GM12891 (cell line): ENCODE measurements at places on chromosomes 16 and 17.

DNA sequence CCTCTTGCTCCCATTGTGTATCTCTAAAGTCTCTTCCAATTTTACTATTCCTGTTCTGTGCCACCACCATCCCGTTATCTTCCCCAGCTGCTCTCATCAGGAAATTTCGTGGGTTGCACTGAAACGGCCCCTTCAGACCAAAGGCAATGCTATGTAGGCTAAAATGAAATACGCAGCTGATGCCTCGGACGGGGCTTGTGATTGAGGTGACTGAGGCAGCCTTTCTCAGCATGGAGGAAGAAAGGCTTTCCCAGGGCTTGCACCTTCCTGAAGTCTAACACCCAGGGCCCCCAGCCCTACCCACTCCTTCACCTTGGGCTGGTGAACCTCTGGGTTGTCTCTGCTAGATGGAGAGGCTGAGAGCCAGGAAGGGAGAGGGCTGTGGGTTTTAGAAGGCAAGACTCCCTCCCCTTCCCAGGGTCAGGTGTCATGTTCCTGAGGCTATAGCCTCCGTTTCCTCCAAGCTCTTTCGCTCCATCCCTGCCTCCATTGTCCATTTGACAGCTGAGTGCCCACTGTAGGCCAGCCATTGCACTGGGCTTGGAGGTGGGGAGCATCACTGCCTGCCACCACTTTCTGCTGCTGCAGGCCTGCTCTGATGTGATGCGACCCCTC lies 7.8 kb downstream of the CCDC200 start:
- no peak for DNase-seq

GRCh38 chr17:48052956-48053757 lies 5.0 kb downstream of the NFE2L1 start:
- DNase-seq, result no peak

- no peak for DNase-seq
These were observed 163.8 kb downstream of the NTN1 start for GRCh38 chr17:9185142-9185541.

DNA sequence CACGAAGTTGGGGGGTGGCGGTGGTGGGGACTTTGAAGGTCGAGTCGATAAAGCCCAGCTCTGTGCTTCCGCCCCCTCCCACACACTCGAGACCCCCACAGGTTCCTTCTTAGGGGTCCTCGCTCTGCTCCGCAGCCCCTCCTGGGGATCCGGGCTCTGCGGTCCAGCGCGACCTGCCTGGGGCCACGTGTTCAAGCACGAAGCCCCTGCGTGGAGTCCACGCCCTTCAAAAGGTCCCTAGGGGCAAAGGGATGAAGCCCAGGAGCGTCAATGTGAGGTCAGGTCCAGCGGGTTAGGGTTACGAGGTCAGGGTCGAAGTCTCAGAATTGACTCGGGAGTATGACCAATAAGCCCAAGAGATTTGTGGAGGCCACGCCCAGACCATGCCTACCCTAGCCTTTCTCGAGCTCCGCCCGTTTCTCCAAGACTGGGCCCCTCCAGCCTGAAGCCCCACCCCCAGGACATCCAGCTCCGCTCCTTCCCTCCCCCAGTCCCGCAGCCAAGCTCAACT lies 786 bp upstream of the CACNA1G start:
- DNase-seq, result no peak

- no peak for DNase-seq
These were observed 36.7 kb downstream of the CCDC182 start for GRCh38 chr17:57708410-57708809.

DNA sequence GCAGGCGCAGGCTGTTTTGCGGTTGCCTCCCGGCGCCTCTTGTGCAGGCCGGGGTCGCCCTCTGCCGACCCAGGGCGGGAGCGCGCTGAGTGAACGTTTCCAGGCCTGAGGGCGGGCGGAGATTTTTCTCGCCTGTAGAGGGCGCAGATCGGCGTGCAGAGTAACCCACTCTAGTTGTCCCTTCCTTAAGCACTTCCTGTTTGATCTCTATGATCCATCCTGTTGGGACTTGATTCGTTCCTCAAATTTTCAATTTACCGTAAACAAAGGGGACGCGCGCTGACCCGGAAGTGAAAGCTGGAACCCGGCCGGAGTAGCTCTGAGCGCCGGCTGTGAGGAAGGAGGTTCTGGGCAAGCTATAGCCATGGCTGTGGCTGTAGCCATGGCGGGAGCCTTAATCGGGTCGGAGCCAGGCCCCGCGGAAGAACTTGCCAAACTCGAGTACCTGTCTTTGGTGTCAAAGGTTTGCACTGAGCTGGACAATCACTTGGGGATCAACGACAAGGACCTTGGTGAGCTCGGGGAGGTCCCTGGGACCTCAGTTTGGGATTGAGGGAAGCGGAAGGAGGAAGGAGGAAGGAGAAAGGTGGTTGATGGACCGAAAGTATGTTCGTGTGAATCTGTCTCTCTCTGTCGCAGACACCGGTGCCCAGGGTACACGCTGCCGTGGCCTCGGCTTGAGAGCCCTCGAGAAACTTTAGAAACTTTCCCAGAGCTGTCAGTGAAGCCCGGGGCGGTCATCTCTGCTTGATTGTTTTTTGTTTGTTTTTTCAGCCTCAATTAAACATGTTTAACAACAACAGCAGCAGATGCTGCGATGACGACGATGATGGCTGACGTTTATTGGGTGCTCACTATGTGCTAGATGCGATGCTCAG lies at the start of gene DHX8:
Gene DHX8, plus strand, starts transcription at position 302 of the 878 bp plus-strand sequence. Its CDS starts 63 bp downstream, at position 365.
- DNase-seq, result peak; percentile 71

- DNase-seq, result no peak
These were observed 9.8 kb upstream of the MED11 start for GRCh38 chr17:4721203-4722135.

DNA sequence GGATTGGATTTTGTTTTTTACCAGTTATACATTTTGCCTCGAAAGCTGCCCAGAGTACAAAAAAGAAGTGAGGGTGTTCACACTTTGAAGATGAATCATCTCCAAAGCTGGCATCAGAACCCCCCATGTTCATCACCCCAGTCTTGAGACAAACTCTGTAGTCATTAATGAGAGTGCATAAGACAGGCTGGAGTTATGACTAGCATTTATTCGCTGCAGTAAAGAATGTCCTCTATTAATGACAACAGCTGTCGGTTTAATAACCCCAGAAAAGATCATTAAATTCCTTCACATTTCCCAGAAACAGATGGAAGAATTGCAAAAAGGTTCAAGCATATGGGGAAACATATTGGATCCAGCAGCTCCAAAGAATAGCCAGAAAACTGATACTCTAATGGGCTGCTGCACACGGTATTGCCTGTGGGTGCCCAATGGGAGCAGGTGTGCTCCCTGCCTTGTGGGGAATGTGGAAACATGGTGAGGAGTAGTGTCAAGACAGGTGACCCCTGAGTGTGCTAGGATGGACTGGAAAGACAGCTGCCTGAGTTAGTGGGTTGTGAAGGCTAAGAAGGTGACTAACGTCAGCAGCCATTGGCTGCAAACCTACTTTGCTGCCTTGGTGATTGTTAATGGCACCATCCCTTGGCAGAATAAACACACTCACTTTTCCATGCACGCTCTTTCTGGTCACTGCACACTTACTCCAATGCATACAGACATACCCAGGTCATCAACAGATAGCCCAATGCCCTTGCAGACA lies 81.9 kb downstream of the AIPL1 start:
- DNase-seq, result no peak

- peak; percentile 53 for DNase-seq
These were observed 742 bp downstream of the PFN1 start for GRCh38 chr17:4947411-4948165.

DNA sequence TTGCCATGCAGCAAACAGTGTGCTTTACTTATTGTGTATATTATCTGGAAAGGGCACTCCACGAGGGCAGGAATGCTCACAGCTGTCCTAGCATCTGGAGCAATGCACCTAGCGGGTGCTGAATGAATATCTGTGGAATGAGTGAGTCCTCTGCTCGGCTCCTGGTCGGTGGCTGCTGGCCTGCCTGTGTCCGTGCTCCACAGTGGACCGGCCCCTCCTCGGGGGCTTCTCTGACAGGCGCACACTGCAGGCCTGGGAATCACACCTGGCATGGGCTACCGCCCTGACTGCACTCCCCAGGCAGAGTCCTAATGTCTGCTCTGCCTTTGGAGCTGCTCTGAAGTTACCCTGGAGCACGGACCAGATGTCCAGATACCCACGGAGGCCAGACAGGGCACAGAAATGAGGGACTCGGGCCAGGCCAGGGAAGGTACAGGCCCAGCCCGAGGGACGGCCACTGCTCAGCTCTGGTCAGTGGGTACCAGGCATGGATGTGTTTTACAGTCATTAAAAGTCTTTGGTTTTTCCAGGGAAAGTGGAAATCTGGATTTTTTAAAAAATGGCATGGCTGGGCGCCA lies 21.1 kb upstream of the AKTIP start:
- DNase-seq, result no peak
